ENCODE measurements at places on chromosomes 16 and 17.
A peak's percentile ranks its signal among the peaks of the same experiment; 100 is the strongest.

GRCh38 chr17:36722121-36722902 lies 120.9 kb downstream of the MRM1 start:
- peak; percentile 88 for DNase-seq

DNA sequence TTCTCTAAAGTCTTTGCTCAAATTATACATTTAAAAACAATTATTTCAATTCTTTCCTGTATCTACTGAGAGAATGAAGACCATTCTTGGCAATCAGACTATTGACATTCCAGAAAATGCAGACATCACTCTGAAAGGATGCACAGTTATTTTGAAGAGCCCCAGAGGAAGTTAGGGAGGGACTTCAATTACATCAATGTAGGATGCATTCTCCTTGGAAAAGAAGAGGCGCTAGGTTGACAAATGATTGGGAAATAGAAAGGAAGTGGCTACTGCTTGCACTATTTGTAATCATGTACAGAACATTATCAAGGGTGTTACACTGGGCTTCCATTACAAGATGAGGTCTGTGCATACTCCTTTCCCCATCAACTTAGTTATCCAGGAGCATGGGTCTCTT lies 74.3 kb downstream of the SSH2 start:
- no peak for DNase-seq

- no peak for DNase-seq
Observed at GRCh38 chr16:19410435-19411171, 7.1 kb upstream of the TMC5 start.

DNA sequence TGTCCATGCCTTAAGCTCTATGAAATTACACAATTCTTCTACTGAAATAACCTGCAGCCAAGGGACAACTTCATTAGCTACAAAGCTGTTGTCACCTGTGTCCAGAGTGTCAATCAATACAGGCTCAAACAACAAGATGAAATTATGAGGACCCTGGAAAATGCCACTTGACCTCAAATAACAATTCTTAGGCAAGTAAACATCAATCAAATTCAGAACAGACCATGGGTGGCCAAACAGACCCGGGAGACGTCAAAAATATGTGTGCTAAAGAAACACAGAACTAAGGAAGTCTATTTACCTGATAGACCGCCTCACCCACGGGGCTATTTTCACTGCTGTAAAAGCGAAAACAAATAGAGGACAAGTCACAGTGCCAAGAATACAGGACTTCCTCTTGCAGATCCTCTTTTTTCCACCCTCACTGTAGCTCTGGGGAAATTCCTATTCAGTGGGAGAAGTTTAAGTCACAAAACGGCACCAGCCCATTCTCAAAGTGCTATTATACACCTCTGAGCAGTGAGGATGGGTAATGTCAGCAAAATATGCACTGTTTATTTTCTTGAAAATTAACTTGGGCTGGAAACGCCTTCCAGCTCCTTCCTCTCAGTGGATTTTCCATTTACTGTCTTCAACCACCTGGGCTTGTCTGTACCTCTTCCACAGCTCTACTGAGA lies 2.7 kb downstream of the LITAF start:
- no peak for DNase-seq

- no peak for DNase-seq
Observed at GRCh38 chr17:64449545-64449944, 630 bp downstream of the MILR1 start.

DNA sequence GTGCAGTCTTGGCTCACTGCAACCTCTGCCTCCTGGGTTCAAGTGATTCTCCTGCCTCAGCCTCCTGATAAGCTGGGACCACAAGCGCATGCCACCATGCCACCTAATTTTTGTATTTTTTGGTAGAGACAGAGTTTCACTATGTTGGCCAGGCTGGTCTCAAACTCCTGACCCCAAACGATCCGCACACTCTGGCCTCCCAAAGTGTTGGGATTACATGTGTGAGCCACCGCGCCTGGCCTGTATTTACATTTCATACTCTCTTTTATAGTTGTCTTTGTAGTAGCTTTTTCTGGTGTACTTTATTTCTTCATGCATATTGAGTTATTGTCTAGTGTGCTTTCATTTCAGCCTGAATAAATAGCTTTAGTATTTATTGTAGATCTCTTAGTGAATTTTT lies 10.1 kb upstream of the ADORA2B start:
- DNase-seq = no peak
